Effector memory CD4-positive, alpha-beta T cell (primary cell): ENCODE measurements at places on chromosomes 13 and 19.

GRCh38 chr19:20318616-20319015 is 151.6 kb downstream of the ZNF486 start:
- no peak for DNase-seq

GRCh38 chr13:104632736-104633135 is 1566.5 kb upstream of the SLC10A2 start:
- DNase-seq = no peak

DNA sequence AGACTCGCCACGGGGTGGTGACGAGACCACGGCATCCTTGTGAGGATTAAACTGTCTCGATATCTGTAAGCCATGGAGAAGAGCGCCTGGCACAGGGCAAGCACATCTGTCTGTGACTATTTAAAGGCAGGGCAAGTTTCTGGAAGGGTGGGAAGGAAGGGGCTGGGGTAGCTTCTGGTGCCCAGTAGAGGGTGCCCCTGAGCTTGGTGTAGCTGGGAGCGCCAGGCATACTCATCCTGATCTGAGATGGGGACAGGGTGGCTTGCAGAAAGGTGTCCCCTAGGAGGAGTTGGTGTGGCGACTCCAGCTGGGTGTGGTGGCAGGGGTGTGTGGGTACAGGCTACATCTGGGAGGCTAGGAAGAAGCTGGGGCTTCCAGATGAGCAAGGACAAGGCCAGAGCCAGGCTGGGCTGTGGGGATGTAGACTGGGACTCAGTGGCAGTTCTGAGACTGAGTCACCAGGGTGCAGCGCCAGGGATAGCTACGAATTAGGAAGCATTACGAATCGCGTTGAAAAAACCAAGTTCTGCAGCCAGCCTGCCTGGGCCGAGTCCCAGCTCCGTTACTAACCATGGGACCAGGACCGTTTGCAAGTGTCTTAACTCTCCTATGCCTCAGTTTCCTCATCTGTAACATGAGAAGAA is 23.1 kb upstream of the ASPDH start:
- DNase-seq = no peak

DNA sequence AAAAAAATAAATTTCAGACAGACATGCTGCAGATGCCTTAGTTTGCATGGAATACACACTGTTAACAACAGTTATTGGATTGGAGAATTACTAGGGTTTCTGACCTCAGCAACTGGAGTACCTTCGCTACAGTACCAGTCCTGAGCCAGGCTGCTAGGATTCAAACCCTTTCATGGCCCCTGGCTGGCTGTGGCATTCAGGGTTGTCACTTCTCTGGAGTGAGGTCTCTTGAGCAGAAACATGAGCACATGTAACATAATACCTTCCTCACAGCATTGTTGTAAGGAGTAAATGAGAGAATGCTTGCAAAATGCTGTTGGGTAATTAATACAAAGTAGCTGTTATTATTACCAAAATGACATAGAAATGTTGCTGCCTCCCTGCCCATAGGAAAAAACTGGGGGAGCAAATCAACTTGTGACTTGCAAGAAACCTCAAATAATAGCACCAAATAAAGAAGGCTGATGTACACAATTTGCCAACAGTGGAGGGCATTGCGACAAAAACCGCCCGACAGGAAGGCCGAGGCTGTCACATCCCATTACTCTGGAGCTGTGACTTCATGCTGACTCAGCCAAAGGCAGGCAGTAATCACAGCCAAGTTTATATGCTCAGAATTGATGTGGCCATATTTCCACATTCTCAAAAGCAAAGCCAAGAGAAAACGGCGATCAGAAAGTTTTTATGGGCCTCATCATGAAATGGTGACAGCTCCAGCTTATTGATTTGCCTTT is 100.4 kb downstream of the RFC3 start:
- DNase-seq = no peak
